ENCODE measurements at places on chromosomes 1 and 21.
A peak's percentile ranks its signal among the peaks of the same experiment; 100 is the strongest.

- no peak for DNase-seq
These were observed 28.0 kb downstream of the GRIK3 start for GRCh38 chr1:37006132-37006868.

DNA sequence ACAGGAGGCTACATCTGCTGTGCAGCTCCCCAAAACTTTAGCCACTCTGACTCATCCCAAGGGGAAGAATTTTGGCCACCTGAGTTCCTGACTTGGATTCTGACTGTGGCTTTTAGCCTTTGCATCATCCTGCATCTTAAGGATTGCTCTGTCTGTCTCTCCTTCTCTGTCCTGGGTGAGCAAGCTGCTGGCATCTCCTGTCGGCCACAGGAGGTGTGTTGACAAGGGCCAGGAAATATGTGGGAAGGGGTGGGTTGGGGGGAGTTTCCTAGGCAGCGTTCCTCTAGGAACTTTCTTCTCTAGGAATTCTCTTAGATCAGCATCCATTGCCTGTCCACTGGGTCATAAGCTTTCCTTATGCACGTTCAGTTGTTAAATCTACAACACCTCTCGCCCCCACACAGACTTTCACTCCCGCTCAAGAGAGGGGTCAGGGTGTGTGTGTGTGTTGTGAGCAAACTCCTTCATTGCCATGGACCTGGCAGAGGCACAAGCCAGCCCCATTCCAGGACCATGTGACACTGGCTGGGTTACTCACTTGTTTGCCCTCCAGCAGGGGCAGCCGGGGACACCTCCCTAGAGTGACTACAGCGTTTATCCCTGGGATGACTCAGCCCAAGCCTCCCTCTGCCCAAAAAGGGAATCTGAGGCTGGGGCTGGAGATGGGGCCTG lies 145.0 kb upstream of the DUSP10 start:
- no peak for DNase-seq

DNA sequence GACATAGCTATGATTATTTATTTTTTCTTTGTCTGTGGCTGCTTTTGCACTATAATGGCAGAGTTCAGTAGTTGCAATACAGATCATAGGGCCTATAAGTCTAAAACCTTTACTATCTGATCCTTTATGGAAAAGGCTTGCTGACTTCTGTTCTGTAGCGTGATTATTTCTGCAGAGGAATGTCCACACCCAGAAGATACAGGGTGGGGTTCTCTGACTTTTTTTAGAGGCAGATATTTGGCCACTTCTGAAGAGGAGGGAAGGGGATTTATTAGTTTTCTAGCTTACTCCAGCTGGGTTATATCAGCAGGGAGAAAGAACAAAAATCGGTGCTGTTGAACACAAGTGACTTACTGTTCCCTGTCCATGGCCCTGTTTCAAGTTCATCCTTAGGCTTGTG lies 97.6 kb downstream of the RPE65 start:
- no peak for DNase-seq

- DNase-seq: peak; percentile 8
These were observed 32.1 kb upstream of the SCYL3 start for GRCh38 chr1:169925505-169926482.

- DNase-seq: no peak
These were observed 569 bp downstream of the KHDC4 start for GRCh38 chr1:155933591-155934096.

- no peak for DNase-seq
These were observed 24.8 kb downstream of the NIPAL3 start for GRCh38 chr1:24440436-24440835.

- no peak for DNase-seq
These were observed 31.9 kb upstream of the LHX4 start for GRCh38 chr1:180198196-180198595.

GRCh38 chr1:234327577-234328164 lies 45.6 kb upstream of the COA6 start:
- no peak for DNase-seq

DNA sequence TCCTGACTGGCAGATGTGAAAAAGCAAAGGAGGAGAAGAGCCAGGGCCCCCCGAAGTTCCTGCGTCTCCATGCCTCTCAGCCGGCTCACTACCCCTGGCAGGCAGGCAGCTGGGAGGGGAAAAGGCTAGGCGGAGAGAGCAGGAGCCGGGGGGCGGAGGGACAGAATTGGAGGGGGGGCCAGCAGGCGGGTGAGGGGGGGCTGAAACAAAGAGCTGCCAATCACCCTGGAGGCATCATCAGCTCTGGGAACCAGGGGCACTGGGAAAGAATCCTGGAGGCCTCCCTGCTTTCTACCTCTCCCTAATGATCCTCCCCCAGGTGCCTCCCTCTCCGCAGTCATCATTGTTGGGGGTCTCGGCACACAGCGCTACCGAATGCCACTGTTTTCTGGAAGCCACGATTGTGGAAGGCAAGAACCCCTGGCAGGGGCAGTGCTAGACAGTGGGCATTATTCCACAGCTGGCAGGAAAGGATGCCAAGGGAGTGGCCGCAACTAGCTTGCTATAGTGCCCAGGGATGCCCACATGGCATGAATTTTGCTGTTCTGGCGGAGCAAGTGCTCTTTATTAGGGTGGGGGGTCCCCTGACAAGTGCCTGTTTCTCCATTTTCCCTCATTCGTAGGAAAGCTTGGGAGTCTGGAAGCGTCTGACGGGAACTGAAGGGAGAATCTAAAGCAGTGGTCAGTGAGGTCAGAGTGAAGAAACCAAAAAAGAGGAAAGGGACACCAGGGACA lies at the start of gene THBS3:
Gene THBS3 (minus strand): TSS at position 92 of the 735 bp plus-strand sequence. CDS start 21 bp downstream, at position 71.
- no peak for DNase-seq

DNA sequence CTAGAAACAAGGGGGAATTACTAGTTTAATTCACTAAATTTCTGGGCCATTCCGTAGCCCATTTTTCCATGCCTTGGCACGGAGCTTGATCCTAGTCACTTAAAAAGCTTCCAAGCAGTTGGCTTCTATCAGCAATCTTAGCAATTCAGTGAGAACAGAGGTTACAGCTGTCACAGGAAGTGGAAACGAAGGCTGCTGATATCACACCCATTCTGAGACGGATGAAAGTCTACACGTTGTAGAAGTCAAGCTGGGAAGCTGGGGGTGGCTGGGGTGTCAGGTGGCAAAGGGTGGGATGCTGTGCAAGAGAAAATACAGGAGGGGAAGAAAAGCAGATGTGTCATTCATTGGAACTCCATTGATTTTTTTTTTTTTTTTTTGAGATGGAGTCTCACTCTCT lies 11.8 kb upstream of the STMN1 start:
- DNase-seq: peak; percentile 22

GRCh38 chr1:243642936-243643335 lies 207.1 kb downstream of the AKT3 start:
- DNase-seq: no peak

- DNase-seq: no peak
These were observed 15.0 kb downstream of the BATF3 start for GRCh38 chr1:212684521-212685090.

Measured in CD4-positive, alpha-beta T cell treated with Interleukin-1 beta for 1 hour (primary cell).